GM12865 (cell line): ENCODE measurements at places on chromosomes 3 and 15.

DNA sequence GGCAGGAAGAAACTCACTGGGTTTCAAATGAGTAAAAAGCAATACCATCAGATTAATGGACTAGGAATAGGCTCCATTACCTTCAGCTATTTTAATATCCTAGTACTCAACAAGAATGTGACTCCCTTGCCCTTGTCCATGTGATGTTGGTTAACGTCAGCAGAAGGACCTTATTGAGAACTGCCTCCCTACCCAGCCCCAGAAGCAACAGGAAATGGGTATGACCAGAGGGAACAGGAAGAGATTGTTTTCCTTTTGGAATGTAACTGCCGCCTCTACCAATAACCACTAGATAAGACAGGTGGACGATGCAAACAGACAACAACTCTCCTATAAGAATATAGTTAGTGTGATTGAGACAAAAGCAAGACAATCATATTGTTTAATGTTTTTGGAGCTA lies 10.4 kb upstream of the MME start:
- DNase-seq: no peak

DNA sequence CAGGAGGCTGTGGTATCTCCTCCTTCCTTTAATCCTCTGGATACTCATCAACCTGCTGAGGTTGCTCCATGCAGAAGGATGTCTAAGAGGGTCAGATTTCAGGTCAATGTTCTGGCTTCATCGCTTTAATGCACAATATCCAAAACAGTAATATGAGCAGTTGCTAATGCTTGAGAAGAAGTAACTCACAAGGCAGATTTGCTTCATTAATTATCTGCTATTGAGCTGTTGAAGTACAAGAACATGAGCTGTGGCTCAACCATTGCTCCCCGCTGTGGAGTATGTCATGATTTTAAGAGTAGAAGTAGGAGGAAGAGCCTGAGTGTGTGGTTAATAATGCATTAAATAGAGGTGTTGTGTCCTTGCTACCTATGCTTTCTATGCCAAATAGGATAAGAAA lies 1412.9 kb upstream of the ALCAM start:
- DNase-seq: no peak

- DNase-seq: no peak
Measured at GRCh38 chr3:5054098-5054497, 68.0 kb upstream of the ARL8B start.

GRCh38 chr3:9932843-9933560 lies 632 bp upstream of the CRELD1 start:
- DNase-seq: peak; percentile 91

GRCh38 chr15:58201516-58201915 lies 63.3 kb downstream of the AQP9 start:
- no peak for DNase-seq

DNA sequence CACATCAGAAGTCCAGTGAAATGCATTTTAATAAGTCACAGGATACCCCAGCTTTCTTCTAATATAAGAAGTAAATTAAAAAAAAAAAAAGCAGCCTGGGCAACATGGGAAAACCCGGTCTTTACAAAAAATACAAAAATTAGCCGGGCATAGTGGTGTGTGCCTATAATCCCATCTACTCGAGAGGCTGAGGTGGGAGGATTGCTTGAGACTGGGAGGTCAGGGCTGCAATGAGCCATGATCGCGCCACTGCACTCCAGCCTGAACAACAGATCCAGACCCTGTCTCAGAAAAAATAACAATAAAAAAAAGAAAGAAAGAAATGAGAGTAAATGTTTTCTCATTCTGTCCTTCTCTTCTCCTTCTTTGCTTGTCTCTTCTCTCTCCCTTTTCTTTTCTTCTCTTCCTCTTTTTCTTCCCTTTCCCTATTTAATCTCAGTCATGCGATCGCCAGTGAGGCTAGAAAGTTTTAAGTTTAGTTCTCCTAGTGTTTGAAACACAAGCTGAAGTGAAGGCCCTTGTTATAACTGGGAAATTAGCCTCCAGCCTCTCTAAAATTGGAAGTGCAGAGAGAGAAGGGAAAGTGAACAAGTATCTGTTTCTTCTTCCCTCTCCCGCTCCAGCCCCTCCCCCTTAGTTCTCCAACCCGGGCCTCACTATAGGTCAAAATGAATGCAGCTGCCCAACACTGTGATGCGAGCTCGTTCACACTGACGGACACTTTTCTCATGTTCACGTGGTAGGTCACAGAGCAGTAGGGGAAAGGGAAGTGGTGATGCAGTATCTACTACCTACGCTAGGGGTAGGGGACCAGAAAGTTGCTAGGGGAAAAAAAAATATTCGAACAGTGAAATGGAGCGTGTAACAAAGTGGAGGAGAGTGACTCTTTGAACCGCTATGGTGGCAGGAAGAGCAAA lies 23.5 kb upstream of the TSC22D2 start:
- peak; percentile 96 for DNase-seq
